GM23338 (cell line): ENCODE measurements at places on chromosomes 2 and 18. TPM values are rescaled to one million over a fixed set of nuclear protein-coding genes. Genes with fewer than 3 reads are reported as not detected.

The SF3B1 gene
- total RNA-seq, result 340 and 354 TPM in 2 replicates

The PNPT1 gene
- total RNA-seq, result 34.6 and 41.2 TPM in 2 replicates

The CERKL gene
- 0.69 TPM in 1 of 2 replicates, not detected in the other for total RNA-seq

DNA sequence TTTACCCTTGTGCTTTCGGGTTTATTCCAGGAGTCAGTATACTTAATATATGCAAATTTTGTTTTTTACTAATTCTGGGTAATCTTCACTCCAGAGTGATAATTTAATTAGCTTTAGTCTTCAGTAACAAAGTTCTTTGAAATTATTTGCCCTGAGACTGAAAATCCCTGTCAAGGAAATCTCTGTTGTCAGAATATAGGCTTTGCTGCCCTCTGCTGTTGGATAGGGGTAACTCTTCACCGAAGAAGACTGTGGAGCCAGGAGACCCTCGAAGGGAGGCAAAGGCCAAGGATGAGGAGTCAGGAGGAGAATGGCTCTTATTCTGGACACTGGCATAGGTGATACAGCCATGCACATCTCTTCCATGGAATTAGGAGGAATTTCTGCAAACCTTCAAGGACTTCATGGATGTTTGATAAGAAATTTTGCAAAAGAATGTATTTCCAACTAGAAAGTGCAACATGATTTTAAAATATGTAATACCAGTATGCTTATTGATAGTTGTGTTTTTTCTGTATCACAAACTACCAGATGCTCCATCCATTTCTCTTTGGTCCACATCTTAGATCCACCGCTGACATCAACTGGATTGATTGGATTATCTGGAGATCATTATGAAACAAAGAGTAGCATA, 182.3 kb downstream of the RDH14 start:
- peak; percentile 65 for DNase-seq

- peak; percentile 73 for DNase-seq
Observed at GRCh38 chr2:204177977-204178522, 241.5 kb downstream of the ICOS start.

DNA sequence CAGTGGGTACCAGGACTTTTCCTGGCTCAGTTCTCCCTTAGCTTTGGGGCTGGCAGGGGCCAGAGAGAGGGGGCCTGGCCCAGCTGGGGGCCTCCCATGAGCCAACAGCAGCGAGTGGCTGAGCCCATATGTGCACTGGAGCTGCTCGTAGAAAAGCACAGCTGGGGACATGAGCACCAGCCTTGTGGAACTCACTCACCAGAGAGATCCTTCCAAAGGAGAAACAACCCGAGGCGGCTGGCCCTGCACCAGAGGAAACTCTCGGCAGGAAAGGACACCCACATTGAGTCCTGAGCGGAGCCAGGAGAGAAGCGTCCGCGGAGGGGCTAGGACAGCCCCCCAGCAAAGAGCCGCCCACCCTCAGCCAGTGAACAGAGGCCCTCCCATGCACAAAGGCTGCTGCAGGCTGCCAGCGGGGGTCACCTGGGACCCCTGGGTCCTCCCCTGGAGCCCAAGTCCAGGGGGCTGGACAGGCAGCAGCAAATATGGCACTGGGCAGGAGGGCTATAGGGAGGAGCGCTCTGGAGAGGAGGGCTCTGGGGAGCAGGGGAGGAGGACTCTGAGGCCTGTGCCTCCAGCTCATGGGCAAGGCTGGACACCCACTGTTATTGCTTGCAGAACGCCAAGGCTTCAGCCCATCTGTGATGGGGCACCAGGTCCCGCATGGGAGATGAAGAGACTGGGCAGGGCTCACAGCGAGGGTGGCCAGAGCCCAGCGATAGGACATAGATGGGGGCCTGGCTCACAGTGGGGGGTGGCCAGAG, 42.1 kb upstream of the SNED1 start:
- DNase-seq, result no peak

- no peak for DNase-seq
Observed at GRCh38 chr2:175253871-175254270, 72.4 kb upstream of the ATP5MC3 start.

- DNase-seq, result no peak
Observed at GRCh38 chr18:3667255-3668137, 217.5 kb downstream of the TGIF1 start.

GRCh38 chr2:138474100-138474825, 27.3 kb upstream of the SPOPL start:
- DNase-seq, result no peak

DNA sequence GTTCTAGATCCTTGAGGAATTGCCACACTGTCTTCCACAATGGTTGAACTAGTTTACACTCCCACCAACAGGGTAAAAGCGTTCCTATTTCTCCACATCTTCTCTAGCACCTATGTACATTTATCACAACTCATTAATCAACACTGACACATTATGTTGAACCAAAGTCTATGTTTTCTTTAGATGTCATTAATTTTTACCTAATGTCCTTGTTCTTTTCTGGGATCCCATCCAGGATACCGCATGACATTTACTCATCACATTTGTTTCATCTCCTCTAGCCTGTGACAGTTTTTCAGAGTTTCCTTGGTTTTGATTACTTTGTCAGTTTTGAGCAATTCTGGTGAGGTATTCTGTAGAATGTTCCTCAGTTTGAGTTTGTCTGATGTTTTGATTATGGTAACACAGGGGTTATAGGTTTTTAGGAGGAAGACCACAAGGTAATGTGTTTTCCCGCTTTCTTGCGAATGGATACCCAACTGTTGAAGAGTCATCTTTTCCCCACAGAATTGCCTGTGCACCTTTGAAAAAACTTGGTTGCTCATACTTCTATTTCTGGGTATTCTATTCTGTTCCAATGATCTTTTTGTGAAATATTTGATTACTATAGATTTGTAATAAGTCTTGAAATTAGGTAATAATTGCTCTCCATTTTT, 3.0 kb upstream of the UGT1A9 start:
- DNase-seq, result no peak

DNA sequence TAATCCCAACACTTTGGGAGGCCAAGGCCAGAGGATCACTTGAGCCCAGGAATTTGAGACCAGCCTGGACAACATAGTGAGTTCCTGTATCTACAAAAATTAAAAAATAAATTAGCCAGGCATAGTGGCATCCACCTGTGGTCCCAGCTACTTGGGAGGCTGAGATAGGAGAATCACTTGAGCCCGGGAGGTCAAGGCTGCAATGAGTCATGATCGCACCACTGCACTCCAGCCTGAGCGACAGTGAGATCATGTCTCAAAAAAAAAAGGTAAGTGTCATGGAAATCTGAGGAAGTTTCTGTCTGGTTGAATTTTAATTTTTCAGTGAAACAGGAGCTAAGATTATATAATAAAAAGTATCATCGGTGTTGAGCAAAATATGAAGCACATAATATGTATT, 2.5 kb upstream of the C2orf15 start:
- no peak for DNase-seq

DNA sequence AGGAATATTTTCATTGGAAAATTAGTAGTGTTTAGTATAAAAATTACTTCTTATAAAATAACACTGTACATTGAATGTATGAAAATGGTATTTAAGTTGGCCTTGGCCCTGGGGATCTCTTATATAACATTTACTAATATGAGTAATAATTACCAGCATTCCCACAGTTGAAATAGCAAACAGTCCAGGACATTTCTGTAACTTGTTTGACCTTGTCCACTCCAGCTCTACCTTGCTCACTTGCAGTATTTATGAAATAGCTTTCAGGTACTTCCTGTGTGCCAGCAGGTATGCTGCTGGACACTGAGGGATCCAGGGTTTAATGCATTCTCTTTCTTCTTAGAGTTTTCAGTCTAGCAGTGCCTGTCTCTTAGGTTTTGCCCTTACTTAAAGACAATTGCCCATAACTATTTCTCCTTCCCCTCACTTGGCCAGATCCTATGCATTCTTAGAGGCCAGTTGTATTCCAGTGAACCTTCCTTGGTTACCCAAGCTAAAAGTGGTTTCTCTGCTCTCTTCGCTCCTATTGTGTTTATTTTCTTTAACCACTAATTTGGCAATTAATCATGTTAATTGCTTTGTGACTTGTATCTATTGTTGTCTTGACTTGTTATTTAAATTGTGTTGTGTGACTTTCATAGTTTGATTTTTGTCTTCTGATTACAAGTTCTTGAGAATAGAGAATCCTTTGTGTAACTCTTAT, 25.9 kb downstream of the BABAM2 start:
- DNase-seq, result peak; percentile 9
